ENCODE measurements at places on chromosomes 6 and 20. TPM values are rescaled to one million over a fixed set of nuclear protein-coding genes. Genes with fewer than 3 reads are reported as not detected.

Gene FRMD1
- total RNA-seq = 0.96 TPM

Gene SYNE1
- 95.7 TPM for total RNA-seq

Gene TP53TG5
- total RNA-seq = 1.3 TPM

- H3K4me1 ChIP-seq = no peaks in the 10 kb centered on the region
- no peaks in the 10 kb centered on the region for H3K27me3 ChIP-seq
- no peak overlapping the region for H3K4me3 ChIP-seq
- DNase-seq = no peak
Observed at GRCh38 chr6:38846844-38847243, 131.7 kb downstream of the DNAH8 start.

DNA sequence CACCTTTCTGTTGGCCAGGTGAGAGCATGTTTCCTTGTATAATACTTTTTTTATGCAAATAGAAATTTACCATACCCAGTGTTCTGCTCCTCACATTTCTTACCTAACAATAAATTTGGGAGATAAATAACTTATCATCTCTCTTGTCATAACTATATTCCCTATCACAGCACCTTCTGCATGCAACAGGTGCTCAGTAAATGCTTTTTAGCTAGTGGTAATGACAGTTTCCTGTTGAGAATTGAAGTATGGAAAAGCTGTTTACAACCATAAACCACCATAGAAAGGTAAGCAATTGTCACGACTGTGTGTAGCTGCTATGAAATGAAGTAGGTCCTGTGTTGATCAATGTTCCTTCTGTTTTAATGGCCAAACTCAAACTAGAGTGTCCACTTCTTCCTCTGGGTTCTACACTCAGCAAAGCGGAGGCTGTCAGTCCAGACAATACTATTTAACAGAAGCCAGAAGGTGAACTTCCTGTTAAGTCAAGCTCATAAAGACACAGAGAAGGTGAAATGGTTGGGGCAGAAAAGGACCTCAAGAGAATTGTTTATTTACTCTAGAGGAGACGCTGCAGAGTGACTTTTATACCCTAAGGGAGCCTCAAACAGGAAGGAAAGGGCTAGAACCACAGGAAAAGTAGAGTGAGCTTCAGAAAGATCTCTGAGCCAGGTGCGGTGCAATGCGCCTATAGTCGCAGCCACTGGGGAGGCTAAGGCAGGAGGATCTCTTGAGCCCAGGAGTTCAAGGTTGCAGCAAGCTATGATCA lies 84.0 kb upstream of the SLC22A16 start:
- H3K27me3 ChIP-seq = no peaks in the 10 kb centered on the region
- no peaks in the 10 kb centered on the region for H3K36me3 ChIP-seq
- no peak overlapping the region for H3K4me3 ChIP-seq
- DNase-seq = no peak
- H3K4me1 ChIP-seq = no peaks in the 10 kb centered on the region

Measured in breast epithelium (tissue), 4 donors.